ENCODE measurements at places on chromosomes 5 and 9.

- DNase-seq, result no peak
Observed at GRCh38 chr5:42830924-42831323, 19.2 kb upstream of the SELENOP start.

- no peak for DNase-seq
Observed at GRCh38 chr5:110612794-110613247, 113.7 kb downstream of the TMEM232 start.

GRCh38 chr5:83000428-83000827 is 76.8 kb downstream of the TMEM167A start:
- no peak for DNase-seq

DNA sequence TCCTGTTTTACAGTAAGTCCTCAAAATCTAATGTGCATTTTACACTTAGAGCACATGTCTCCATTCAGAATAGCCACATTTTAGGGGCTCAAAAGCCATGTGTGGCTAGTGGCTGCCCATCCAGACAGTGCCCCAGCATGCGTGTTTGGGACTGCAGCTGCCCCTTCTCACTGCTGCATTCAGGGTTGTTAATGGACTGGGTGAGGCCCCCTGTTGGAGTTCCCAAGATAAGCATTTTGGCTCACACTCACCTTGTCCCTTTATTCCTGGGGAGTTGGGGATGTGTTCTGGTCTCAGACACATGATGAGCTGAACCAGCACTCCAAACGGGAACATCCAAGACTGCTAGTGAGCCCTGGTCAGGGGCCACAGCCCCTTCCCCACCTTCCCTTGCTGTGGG is 22.2 kb upstream of the ZNF366 start:
- no peak for DNase-seq

- no peak for DNase-seq
Observed at GRCh38 chr9:30722065-30722464, 1662.4 kb upstream of the ACO1 start.

DNA sequence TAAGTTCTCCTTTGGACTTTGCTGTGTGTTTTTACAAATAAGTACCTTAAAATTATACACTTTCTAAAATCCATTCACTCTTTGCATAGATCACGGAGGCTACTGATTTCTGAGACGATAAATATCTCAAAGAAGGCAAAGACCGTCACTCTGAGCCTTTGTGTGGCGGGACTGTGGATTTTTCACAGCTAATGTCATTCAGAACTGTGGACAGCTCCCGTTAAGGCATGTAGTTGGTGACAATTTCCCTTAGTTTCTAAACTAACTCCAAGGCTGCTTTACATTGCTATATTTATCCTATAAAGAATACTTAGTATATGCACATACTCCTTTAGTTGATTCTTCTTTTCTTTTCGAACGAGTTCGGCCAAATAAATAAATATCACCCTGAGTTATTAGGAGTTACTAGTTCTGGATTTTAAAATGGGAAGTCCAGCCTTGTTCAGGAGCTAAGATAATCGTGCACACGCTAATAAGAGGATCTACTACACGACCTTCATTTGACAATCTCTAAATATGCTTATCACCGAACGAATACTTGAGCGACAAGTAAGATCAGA is 1.8 kb downstream of the HCN1 start:
- no peak for DNase-seq

DNA sequence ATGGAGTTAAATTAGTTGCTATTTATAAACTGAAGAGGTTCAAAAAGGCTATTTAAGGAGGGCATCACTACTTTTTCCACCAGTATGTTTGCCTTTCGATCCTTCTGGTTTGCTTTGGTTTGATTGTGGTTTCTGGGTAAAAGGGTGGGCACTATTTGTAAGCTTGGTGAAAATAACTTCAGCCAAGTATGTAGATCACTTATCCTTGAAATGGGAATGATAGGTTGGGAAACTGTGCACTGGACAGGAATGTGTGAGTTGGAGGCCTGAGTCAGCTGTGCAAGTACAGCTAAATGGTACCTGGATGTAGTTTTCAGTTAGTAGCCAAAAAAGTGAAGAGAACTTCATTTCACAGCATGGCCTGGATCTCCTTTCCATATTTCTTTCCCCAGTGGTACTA is 466.2 kb downstream of the ENC1 start:
- DNase-seq, result no peak

- no peak for DNase-seq
Observed at GRCh38 chr5:150598006-150598405, 42.5 kb upstream of the SYNPO start.

- DNase-seq, result no peak
Observed at GRCh38 chr5:14849516-14850294, 21.9 kb downstream of the ANKH start.

DNA sequence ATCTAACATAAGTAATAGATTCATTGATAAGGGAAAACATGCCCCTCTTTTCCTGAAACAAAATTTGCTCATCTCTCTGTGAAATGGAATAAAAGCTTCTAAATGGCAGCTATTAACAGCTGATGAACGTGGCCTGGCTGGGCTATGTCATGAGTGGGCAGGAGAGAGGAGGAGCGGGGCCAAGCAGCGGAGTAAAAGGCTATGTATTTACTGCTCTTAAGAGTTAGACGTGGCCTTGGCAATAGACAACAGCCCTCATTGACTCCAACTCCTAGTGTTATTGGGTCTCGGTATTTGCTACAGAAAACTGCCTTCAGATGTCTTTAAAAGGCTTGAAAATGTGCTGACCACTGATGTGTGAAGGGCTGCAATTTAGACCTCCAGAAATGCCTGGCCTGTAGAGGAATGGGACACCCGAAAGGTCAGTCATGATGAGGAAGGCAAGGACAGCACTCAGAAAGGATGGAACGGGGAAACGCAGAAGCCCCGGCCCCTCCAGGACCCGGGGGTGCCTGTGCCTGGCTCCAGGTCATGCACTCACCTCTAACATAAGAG is 116.8 kb downstream of the PDZD2 start:
- DNase-seq, result no peak

DNA sequence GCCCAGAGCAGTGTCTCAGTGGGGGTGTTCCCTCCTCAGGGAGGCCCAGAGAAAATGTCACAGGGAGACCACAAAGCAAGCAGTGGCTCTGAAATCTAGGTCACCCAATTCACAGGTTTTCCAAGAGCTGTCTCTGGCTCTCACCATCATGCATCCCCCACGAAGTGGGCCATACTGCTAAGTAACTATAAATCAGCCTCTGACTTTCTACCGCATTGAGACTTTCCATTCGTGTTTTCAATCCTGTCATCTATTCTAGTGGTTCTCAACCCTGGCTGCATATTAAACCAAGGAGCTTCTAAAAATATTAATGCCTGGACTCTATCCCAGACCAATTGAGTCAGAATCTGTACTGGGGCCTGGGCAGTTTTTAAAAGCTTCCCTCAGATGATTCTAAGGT is 2.0 kb upstream of the C1QTNF3 start:
- DNase-seq, result no peak

DNA sequence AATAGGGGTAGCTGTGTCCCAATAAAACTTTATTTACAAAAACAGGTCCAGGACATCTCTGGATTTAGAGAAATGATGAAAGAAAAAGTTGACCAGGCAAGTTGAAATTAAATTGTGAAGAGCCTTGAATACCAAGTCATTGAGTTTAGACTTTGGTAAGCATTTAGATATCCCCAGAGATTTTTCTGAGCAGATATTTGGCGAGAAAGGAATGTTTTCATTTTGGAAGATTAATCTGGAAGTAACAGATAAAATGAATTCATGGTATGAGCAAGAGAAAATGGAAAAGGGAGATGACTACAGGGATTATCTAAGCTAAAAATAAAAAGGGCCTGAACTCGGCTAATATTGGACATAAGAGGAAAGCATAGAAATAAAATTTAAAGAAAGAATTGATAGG is 157.6 kb downstream of the ACTL7B start:
- no peak for DNase-seq

DNA sequence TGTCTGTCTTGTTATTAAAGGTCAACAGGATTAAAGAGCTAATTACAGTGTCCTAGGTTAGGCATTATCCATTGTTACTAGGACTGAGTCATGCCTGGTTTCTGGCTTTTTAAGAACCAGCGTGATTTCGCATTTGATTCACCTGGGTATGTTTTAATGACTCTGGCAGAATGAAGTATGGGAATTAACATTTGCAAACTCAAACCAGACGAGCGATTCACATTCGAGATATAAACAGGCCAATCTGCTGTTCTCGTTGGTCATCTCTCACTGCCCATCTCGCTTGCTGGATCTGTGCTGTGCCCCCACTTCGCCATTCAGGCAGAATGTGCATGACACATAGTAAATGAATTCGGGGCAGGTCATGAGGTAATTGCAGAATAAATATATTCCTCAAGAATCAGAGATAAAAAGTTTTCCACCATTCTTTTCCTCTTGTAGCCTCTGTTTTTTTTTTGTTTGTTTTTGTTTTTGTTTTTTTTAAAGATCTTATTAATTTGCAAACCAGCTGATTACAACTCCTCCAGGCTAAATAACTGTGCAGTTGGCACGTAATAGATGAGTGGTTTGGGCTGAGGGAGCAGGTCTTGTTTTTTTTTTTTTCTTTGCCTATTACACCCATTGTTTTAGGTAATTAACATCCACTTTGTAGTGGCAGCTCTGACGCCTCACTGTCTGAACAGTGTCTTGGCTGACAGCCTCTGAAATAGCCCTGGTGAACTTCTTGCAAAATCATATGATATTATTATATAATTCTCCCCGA is 313.5 kb upstream of the MSX2 start:
- no peak for DNase-seq

DNA sequence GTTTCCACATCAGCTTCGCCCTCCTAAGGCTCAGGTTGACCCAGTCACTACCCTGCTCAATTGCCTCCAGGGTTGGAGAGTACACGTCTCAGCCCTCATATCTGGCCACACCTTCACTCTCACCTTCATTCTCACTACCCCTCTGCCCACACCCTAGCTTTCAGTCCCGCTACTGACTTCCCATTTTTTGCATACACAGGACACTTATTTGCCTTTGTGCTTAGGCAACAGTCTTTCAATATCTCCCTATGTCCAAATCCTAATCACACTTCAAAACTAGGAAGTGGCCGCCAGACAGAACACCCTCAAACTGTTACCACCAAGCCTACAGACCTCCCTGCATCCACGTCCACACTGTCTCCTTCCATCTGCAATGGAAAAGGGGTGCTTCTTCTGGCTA is 10.9 kb downstream of the MCTP1 start:
- DNase-seq, result no peak

DNA sequence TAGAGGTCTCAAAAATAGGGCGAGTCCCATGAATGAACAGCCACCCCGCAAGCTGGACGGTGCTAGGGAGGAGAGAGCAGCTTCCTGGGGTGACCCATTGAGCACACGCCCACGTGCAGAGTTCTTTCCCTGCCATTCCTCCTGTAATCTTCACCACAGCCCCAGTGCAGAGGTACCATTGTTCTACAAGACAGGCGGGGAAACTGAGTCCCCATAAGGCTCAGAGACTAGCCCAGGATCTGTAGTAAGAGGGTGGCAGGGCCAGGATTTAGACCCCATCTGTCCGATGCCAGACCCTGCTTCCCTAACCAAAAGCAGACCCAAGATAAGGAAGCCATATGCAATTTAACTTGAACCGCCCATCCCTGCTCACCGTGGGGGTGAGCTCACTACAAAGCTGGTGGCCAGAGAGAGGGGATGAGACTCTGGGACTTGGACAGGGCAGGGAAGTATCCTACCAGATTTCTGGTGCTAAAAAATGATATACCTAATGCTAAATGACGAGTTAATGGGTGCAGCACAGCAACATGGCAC is 36.7 kb upstream of the ORM1 start:
- no peak for DNase-seq

- DNase-seq, result peak; percentile 66
Observed at GRCh38 chr9:111597852-111598732, 1.4 kb downstream of the PTGR1 start.

- no peak for DNase-seq
Observed at GRCh38 chr5:1364211-1364610, 19.3 kb upstream of the CLPTM1L start.

- DNase-seq, result no peak
Observed at GRCh38 chr5:956941-957747, 51.5 kb upstream of the NKD2 start.

- DNase-seq, result no peak
Observed at GRCh38 chr5:172403189-172403796, 51.0 kb downstream of the SH3PXD2B start.

GRCh38 chr5:123786411-123786810 is 274.4 kb downstream of the CSNK1G3 start:
- DNase-seq, result no peak

DNA sequence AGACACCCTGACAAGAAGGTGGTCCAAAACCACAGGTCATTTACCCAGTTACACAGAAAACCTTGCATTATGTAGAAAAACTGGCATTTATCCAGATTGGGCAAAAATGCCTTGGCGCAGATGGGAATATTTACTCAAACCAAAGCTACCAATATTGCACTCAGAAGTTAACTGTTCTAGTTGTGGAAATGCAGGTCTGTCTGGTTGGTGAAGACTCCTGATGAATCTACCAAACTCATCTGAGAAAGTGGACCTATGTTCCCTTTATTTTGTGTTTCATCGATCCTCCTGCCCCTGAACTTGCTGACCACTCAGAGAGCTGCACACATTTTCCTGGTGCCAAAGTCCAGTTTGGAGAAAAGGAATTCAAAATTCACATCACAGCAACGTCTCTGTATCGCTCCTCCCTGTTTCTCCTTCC is 85.2 kb upstream of the ALDH1A1 start:
- no peak for DNase-seq

- DNase-seq, result no peak
Observed at GRCh38 chr5:123845356-123846100, 333.6 kb downstream of the CSNK1G3 start.

DNA sequence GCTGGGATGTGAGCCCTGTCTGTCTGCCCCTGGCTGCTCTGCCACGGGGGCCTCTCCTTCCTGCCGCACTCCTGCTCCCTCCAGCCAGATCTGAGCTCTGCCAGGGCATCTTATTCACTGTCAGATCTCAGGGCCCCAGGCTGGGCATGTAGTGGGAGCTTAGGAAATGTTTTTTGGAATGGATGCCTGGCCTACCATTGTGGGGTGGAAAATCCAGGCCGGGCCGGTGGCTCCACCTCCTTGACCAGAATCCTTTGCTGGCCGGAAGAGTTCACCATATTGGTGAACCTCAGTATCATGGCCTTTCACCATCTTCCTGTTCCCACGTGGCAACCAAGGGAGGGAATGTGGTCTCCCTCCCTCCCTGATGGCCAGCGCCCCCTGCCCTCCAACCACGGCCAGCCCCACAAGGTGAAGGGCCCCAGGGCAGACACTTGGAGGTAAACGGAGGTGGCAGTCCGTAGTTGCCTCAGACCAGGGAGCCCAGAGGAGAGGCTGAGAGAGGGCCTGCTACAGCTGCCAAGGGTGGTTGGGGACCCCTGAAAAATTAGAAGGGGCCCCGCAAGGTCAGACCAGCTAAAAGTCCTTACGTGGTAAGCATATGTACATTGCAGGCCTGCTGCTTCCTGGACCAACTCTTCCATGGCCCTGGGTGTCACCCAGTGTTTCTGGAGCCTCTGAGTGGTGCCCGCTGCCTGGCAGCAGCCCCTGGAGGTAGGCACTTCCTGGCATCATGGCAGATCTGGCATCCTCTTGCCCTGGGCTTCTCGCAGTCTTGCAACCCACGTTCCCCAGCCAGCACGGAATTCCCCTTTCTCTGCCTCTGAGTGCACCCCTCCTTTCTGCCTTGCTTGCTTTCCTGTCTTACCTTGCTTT is 153.3 kb downstream of the RGS3 start:
- no peak for DNase-seq

Data from OCI-LY7 (cell line).